SK-N-SH (cell line): ENCODE measurements at places on chromosomes 7 and 10.

DNA sequence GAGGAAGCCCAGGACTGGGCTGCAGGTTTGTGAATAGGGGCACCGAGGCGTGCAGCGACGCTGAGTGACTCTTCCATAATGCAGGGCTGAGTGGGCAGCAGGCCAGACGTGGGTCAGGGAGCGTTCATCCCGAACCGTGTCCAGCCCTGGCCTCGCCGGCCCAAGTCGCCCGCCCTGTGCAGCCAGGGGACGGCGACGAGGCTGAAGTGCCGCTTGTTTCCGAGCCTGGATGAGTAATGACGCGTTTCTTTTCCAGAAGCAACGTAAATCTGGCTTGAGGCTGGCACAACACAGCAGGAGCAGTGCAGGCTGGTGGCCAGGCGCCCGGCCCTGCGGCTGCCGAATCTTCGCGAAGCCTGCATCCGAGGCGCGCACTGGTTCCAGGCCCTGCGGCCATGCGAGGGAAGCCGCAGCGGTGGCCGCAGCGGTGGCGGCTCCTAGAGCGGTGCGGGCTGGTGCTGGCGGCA is 74.0 kb upstream of the SEC61G start:
- no peak for DNase-seq

DNA sequence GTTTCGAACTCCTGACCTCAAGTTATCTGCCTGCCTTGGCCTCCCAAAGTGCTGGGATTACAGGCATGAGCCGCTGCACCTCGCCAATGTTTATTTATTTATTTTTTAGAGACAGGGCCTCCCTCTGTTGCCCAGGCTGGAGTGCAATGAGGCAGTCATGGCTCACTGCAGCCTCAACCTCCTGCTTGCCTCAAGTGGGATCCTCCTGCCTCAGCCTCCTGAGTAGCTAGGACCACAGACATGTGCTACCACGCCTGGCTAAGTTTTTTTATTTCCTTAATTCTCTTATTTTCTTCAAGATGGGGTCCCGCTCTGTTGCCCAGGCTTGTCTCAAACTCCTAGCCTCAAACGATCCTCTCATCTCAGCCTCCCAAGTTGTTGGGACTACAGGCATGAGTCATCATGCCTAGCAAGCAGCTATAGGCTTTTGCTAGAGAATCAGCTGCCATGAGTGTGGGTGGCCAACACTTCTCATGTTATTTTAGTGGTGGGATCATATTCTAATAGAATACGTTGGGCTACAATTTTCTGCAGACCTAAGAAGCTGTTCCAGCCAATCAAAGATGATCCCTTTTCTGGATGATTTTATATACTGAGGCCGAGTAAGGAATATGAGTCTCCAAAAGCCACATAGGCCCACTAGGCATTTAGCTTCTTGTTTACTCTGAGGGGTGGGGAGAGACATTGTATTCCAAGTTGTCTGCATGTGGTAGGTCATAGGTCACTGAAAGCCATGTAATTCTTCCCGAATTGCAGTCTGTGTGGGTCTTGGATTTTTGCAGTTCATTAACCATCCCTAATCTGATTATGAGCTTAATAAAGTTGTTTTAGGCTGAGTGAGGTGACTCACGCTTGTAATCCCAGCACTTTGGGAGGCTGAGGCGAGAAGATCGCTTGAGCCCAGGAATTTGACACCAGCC is 7.6 kb upstream of the TMEM248 start:
- DNase-seq: no peak

GRCh38 chr10:58755677-58756076 is 243.0 kb downstream of the BICC1 start:
- DNase-seq: no peak

- DNase-seq: no peak
Observed at GRCh38 chr7:80151274-80151665, 16.6 kb downstream of the GNAI1 start.
